AG04449 (cell line): ENCODE measurements at places on chromosomes 16 and 17.

GRCh38 chr16:630249-630814 lies 453 bp upstream of the WFIKKN1 start:
- DNase-seq: no peak

- no peak for DNase-seq
Measured at GRCh38 chr17:78793415-78793814, 11.3 kb upstream of the CYTH1 start.

- DNase-seq: no peak
Measured at GRCh38 chr17:45116434-45117016, 15.8 kb downstream of the PLCD3 start.

DNA sequence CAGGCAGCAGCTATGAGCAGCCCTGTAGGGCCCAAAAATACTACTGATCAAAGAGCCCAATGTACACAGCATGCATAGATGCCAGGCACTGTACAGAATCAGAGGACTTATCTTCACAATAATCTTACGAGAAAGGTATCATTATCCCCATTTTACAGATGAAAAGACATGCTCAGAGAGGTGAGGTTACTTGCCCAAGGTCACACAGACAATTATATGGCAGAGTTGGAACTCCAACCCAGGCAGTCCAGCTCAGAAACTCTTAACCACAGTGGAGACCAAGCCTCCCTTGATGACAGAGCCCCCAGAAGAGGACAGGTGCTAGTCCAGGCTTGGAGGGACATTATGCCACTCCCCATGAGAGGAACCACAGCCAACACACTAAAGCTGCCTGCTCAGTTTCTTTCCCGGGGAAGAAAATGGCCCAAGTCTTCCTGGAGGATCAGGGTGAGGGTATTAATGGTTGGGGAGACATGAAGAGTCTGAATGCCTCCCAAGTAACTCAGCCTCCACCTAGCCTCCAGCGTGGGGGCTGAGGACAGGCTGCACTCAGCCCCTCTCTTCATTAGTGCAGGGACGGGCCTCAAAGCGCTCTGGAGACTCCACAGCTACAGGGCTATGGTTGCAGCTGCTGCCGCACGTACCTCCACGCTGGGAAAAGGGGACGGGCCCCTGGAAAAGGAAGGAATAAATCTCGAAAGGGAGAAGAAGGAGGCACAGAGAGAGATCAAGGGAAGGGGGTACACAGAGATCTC lies 826 bp downstream of the UNC119 start:
- no peak for DNase-seq

DNA sequence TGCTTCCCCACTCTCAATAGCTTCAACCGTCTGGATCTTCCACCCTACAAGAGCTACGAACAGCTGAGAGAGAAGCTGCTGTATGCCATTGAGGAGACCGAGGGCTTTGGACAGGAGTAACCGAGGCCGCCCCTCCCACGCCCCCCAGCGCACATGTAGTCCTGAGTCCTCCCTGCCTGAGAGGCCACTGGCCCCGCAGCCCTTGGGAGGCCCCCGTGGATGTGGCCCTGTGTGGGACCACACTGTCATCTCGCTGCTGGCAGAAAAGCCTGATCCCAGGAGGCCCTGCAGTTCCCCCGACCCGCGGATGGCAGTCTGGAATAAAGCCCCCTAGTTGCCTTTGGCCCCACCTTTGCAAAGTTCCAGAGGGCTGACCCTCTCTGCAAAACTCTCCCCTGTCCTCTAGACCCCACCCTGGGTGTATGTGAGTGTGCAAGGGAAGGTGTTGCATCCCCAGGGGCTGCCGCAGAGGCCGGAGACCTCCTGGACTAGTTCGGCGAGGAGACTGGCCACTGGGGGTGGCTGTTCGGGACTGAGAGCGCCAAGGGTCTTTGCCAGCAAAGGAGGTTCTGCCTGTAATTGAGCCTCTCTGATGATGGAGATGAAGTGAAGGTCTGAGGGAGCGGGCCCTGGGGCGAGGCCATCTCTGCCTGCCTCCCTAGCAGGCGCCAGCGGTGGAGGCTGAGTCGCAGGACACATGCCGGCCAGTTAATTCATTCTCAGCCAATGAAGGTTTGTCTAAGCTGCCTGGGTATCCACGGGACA lies 11.1 kb upstream of the CLEC18A start:
- no peak for DNase-seq

GRCh38 chr17:65470783-65471182 lies 90.7 kb downstream of the AXIN2 start:
- no peak for DNase-seq

DNA sequence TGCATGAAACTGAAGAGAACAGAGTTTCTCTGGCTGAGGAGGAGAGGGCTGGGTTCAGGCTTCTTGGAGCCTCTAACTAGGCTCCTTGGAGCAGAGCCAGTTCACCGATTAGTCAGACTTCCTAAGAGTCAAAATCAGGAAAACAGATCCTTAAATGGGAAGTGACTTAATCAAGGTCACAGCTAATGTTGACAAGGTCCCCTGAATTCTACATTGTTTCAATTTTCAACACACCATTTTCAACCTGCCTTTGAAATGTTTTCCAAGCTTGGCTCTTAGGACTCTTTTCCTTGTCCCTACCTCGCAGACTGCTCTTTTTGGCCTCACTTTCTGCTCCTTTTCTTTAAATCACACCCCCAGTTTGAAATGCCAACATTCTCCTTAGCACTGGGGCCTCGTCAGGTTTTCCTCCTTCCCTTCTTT lies 16.3 kb downstream of the MYL4 start:
- DNase-seq: peak; percentile 50

DNA sequence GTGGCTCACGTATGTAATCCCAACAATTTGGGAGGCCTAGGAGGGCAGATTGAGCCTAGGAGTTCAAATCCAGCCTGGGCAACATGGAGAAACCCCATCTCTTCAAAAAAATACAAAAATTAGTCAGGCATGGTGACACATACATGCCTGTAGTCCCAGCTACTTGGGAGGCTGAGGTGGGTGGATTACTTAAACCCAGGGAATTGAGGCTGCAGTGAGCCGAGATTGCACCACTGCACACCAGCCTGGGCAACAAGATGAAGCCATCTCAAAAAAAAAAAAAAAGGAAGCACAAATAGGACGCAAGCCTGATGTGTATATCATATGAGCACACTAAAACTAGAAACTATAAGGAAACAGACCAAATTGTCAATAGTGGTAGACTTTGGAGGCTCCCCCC lies 17.1 kb upstream of the FLCN start:
- DNase-seq: no peak

GRCh38 chr17:82963104-82963950 lies 116.1 kb upstream of the METRNL start:
- DNase-seq: no peak

GRCh38 chr17:83183951-83184506 lies 104.6 kb downstream of the METRNL start:
- no peak for DNase-seq

GRCh38 chr17:55785181-55785580 lies 34.3 kb downstream of the PCTP start:
- no peak for DNase-seq

DNA sequence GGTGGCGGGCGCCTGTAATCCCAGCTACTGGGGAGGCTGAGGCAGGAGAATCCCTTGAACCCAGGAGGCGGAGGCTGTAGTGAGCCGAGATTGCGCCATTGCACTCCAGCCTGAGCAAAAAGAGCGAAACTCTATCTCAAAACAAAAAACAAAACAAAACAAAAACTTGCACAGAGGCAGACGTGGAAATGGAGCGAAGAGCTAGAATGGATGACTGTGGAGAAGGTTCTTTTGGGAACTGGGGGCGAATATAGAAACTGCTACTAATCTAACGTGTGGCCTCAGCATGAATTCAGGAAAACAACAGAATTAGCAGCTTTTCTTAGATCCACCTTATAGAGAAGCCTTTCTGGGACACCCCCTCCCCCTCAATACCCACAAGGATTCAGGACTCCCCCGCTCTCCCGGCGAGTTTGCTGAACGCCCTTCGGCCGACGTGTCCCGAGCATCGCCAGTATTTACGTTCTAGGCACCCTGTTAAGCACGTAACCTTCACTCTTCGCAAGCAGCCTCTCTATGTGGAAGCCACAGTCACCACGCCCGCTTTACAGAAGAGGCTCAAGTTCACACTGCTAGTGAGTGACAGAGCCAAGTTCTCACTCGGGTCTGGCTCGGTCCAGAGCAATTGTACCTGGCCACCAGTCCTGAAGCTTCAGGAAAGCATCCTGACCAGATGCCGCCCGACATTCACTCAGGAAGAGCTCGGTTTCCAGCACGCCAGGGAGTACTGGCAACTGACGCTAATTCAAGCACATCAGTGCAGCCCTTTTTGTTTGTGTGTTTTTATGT lies 13.3 kb upstream of the ABR start:
- no peak for DNase-seq

GRCh38 chr17:42702446-42702845 lies 20.1 kb downstream of the CNTNAP1 start:
- DNase-seq: no peak

DNA sequence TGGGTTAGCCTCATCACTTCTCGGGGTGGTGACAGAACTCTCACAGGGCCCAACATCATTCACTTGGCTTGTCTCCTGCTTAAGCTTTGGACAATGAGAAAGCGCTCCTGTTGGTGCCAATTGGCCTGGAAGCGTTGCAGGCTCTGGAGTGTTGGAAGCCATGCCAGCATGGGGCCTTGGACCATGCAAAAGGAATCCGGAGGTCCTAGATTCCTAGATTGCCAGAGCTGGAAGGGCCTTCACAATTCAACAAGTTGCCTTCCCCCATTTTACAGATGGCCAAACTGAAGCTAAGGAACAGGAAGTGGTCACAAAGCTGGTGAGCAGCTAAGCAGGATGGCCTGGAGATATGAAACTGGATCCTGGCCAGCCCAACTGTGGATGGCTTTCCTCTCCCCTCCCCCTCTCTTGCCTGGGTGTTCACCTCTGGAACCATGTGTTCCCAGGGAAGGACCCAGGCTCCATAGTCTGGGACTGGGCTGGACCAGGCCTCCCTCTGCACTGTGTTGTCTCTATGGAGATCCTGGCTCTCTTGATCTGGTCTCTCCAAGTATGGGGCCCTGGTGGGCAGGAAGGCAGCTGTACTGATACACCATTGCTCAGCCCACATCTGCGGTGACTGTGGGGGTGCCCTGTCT lies 6.0 kb upstream of the IGFBP4 start:
- no peak for DNase-seq

DNA sequence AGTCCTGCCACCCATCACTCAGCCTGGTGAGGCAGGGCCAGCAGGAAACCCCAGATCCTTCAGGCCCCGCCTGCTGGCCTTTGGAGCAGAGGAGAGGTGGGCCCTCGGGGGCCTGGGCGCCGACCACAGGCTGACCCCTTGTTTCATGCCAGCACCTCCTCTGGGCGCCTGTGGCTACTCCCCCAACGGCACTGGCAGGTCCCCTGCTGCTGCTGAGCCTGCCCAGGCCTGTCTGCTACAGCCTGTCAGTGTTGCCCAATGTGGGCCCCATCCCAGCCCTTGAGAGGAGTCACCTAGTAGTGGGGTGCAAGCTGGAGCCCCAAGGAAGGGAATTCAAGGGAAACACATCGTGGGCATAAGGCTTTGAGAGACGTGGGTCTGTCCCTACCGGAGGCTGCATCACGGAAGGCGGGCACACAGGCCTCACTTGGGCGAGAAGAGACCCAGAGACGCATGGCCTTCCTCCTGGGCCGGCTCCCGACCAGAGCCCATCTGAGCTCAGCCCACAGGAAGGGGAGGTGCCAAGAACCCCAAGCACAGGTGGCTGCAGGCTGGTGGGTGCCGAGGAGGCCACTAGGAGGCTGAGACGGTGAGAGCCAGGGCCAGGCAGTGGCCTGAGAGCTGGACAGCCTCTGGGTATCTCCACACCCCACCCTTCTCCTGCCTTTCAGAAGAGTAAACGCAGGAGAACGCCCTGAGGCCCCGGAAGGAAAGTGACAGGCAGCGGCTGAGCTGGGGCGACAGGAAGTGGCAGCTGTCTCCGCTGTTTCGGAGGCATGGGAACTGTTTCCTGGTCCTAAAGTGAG lies 8.0 kb upstream of the FASN start:
- DNase-seq: no peak

DNA sequence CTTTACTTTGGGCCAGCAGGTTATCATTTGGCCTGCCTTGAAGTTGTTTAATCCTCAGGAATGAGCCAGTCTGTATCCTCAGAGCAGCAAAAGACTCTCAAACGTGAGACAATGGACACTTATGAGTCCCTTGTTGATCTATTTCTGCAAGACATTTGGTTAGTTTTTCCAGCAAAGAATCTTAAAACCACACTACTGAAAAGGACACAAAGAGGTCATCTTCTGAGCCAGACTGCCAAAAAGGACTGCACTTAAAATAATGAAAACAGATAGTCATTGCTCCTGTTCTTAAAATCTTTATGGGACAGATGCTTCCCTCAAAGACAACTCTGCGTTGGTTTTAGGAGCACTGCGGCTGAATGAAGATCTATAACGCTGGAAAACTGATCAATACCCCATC lies 205.7 kb upstream of the PSMD7 start:
- DNase-seq: no peak

DNA sequence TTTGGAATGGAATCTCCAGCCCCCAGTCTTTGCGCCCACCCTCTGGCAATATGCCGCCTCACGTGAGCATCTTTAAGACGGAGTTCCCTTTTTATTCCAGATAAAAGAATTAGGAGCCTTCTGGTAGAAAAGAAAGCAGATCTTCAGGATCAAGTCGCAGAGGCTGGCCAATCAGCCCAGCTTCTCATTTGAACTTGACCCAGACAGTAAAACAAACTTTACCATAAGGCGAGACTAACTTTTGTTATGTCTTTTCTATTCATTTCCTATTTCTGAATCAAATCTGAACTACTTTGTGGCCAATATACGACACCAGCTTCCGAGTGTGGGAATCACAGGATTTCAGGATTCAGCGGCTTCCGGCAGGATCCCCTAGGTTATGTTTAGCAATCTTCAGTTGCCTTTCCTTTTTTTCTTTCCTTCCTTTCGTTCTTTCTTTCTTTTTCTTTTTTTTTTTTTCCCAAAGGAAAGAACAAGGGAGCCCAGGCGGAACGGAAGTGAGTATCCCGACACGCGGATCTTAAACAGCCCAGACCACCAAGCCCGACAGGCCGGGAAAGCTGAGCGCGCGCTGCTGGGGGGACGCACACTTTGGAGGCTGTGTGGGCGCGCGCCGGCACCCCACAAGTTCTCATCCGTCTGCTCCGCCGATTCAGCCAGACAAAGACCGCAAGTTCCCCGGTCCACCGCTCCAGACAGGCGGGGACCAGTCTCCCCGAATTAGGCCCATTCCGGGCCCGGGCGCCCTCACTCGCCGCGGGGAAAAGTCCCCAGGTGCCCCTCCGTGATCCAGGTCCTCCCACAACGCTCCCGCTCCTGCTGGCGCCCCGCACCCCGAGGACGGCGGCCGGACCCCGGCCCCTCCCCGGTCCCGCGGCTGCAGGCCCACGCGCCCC lies 633 bp downstream of the TBC1D16 start:
- no peak for DNase-seq

- DNase-seq: no peak
Measured at GRCh38 chr17:49687878-49688491, 10.1 kb upstream of the SPOP start.

- DNase-seq: no peak
Measured at GRCh38 chr17:76932402-76933333, 64.5 kb downstream of the MGAT5B start.
